Mammary epithelial cell (primary cell): ENCODE measurements at places on chromosomes 12 and 14.

- no peak for DNase-seq
Observed at GRCh38 chr14:76194327-76194726, 42.6 kb downstream of the GPATCH2L start.

GRCh38 chr12:48796976-48797375, 8.1 kb upstream of the ADCY6 start:
- DNase-seq, result no peak

DNA sequence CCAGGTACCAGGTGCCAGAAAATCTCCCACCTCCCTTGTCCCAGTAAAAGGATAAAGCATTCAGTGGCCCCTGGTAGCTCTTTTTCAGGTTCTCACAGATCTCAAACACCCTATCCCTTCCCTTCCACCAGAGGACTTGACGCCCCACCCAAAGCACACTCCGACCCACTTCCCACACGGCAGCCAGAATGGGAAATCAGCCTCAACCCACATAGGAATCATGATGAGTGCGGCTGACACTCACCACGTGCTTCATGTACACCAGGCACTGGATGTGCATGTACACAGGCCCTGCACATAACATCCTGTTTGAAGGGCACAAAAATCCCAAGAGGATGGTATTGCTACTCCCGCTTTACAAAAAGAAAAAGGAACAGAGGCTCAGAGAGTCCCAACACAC, 71.9 kb downstream of the TBX3 start:
- DNase-seq, result no peak

GRCh38 chr12:113918306-113918705, 47.8 kb downstream of the RBM19 start:
- DNase-seq, result no peak

- DNase-seq, result no peak
Observed at GRCh38 chr14:93736378-93737014, 51.8 kb downstream of the PRIMA1 start.

DNA sequence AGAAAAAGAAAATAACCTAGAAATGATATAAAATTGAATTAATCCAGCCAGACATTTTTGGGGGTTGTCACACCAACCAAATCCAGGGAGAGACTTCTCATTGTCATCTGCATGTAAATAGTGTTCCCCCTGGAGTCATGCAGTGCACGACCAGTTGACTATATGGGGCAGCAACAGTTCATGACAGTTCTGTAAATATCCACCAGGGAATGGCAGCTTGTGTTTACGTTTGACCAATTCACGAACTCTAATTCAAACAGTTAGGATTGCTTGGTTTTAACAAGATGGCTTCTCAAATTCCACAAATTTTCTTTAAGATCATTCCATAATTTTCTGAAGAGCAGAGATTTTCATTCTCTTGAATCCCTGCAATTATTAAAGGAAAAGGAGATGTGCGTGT, 43.4 kb upstream of the DUSP6 start:
- no peak for DNase-seq

DNA sequence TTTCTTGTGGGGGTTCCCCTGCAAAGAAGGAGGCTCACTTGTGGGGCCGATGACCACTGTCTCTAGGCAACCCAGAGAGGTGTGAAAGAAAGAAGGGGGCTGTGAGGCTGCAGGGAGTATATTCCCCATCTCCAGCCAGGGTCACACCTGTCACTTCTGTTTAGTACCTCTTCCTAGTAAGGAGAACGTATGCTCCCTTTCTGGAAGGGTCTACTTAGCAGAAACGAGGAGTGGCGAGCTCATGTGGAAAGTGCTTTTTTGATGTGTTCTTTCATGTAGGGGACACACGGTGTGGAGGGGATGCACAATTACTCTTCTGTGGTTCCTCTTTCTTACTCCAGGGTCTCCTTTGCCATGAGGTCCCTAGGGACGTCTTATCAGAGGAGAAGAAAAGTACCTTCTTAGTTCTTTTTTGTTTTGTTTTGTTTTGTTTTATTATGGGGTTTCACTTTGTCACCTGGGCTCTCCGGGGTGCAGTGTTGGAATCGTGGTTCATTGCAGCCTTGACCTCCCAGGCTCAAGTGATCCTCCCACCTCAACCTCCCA, 58.3 kb downstream of the PRKCH start:
- DNase-seq, result no peak

- no peak for DNase-seq
Observed at GRCh38 chr14:65506801-65507200, 94.3 kb downstream of the FUT8 start.

DNA sequence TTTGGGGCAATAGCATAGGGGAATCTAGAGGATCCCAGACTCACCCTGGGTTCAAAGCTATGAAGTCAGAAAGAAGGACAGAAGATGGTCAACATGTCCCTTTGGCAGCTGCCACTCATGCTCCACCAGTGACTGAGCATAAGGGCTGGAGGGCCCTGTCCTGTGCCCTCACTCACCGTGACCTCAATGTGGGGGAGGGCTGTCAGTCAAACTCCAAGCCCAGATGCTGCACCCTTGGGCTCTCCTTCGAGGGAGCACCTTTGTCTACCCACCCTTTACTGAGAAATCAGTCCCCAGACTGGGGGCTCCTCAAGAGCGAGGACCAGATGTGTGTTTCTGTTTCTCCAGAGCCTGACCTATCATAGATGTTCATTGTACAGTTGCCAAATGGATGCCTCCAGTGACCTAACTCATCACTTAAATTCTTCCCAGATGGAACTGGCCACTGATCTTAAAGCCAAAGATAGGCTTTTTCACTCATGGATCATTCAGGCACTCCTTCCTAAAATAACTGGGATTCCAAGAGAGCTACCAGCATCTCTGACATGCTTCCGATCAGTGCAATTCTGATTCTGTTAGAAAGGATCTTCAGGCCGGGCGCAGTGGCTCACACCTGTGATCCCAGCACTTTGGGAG, 27.2 kb upstream of the VSX2 start:
- DNase-seq, result no peak

- peak; percentile 67 for DNase-seq
Observed at GRCh38 chr12:77847060-77847541, 16.4 kb downstream of the NAV3 start.

DNA sequence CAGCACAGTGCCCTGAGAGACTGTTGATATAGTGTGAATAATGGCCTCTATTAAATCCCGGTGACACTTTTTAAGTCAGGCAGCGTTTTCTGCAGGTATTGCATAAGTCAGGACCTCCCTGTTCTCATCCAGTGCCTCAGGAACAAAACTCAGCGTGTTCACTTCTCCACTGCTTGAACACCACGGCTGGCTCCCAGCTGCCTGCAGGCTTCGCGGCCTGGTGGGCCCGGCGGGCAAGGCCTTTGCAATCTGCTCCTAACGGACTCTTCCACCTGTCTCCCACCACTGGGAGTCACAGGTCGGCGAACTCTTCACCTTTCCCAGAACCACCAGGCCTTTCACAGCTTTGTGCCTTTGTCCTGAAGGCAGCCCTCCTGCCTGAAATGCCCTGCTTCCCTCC, 18.7 kb downstream of the RFX4 start:
- no peak for DNase-seq

DNA sequence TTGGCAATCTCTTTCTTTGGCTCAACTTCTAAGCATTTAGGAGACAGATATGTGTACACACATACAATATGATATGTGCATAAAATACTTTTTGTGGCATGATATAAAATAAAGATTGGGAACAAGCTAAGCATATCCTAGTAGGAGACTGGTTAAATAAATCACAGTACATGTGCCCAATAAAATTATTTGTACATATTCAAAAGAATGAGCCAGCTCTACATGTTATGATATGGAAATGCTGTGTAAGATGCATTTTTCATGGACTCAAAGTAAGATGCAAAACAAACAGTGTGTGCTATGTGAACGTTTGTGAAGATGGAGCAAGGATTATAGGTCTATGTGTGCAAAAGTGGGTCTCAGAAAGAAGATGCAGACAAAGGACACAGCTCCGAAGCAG, 311.4 kb downstream of the TMEM132D start:
- no peak for DNase-seq

- DNase-seq, result peak; percentile 21
Observed at GRCh38 chr14:62692490-62693106, 352.7 kb downstream of the KCNH5 start.

GRCh38 chr12:71021491-71021890, 101.0 kb upstream of the PTPRR start:
- DNase-seq, result no peak

- no peak for DNase-seq
Observed at GRCh38 chr12:111429828-111430432, 24.2 kb downstream of the SH2B3 start.

DNA sequence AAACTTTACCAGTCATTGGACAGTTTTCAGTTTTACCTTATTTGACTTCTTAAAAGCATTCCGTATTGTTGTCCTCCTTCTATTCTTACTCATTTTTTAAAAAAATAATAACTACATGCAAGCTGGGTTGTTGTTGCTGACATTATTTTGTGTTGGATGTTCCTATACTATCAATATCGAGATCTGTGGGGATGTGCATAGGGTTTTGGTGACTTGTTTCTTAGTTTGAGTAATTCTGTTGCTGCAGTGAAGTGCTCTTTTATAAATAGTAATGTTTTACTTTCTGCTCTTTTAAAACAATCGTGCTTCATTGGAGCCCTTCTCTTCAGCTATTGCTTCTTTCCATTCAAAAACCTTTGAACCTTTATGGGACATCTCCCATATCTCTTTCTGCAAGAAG, 79.4 kb downstream of the METTL25 start:
- no peak for DNase-seq

GRCh38 chr12:57765003-57765697, 1.7 kb downstream of the CYP27B1 start:
- peak; percentile 73 for DNase-seq

GRCh38 chr12:25655702-25656101, 102.6 kb upstream of the LMNTD1 start:
- DNase-seq, result peak; percentile 25

- DNase-seq, result no peak
Observed at GRCh38 chr12:23108957-23109356, 484.0 kb downstream of the ETNK1 start.

- no peak for DNase-seq
Observed at GRCh38 chr12:78622529-78623195, 241.9 kb upstream of the SYT1 start.

- no peak for DNase-seq
Observed at GRCh38 chr12:62618930-62619329, 152.3 kb downstream of the MON2 start.

DNA sequence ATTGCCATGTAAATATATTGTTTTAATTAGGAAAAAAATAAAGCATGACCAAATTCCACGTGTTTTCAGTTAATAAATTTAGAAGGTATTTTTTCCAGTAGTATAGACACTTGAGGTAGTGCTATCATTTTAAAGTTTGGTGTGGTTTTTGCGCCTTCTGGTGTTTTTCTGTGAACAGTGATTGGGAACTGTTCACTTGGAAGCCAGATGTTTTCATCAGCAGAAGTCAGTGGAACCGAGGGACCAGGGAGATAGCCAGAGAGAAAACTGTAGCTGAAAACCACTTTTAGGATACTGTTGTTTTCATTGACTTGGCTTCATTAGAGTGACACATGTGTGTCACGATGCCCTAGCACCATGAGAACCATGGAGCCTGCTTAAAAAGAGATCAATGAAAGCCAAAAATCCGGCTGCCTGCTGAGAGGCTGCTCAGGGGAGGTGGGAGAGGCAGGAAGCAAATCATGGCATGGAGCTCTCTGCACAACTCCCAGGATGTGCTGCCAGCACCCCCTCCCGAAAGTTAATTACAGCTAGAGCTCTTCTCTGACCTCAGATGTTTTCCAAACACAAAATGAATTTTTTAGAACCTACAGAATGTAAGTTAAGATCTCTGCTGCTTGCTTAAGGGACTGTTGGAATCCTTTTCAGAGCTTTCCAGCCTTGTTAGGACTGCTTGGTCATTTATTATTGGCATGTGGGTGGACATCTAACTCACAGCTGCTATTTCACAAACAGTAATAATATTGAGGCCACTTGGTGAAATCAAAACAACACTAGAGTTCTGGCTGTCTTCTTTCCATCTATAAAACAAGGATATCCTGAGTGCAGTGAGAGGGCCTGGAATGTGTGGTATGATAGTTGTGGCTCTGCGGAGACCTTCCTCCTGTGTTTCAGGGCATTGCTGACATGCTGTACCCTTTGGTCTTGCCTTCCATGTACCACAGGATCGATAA, 192.3 kb downstream of the ANO4 start:
- DNase-seq, result no peak

GRCh38 chr14:96212140-96212539, 7.5 kb downstream of the BDKRB2 start:
- no peak for DNase-seq

DNA sequence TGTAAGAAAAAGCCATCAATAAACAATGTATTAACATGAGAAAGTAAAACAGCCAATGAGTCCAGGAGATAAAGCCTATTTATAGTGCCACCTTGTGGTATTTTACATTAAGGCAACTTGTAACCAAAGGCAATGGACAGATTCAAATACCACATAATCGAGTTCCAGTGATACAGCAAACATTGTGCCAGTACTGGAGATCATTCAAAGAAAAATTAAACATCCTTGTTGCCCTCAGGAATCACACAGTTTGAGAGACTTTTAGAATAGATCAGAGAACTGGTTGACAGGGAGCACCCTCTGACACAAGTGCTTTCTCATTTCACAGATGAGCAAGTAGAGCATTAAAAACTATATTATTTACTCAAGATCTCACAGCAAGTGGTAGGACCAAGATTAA, 98.1 kb downstream of the DDHD1 start:
- peak; percentile 40 for DNase-seq

- DNase-seq, result no peak
Observed at GRCh38 chr14:79820866-79821535, 390.3 kb downstream of the DIO2 start.

DNA sequence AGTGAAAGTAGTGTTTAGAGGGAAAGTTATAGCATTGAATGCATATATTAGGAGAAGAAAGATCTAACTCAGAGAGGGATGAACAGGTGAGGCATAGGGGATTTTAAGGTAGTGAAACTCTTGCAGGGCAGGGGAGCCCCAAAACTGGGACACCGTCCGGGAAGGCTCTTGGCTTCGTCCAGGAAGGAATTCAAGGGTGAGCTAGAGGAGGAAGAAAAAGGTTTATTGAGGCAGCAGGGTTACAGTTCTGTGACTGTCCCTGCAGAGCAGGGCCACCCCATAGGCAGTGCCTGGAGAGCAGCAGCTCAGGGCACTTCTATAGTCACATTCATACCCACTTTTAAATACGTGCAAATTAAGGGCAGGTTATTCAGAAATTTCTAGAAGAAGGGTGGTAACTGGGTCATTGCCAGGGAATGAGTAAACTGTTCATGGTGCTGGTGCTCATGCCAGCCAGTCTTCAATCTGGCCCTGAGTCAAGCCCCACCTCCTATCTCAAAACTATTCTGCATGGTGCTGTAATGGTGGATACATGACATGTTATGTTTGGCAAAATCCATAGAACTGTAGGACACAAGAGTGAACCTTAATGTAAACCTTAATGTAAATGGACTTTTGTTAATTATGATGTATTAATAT, 1.2 kb upstream of the OAS1 start:
- DNase-seq, result peak; percentile 18

DNA sequence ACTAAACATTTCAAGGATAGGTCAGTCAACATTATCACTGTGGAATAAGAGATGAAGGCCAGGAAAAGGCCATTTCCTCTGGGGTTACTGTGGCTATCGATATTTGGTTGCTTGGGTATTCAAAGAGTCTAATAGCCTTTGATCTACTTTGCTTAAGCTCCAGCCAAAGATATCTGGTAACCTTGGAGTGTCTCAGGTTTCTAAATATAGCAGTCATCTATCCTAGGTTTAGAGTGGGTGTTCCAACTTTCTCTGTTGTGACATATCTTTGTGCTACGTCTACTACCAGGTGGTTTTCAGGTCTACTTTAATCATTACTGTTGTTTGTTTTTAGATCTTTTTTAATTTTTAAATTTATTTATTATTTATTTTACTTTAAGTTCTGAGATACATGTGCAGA, 42.4 kb downstream of the RDH12 start:
- no peak for DNase-seq
